ENCODE measurements at places on chromosomes 6 and 20.

- no peak for DNase-seq
Observed at GRCh38 chr6:39803872-39804271, 11.7 kb downstream of the DAAM2 start.

- DNase-seq: no peak
Observed at GRCh38 chr6:20271818-20272217, 59.5 kb upstream of the MBOAT1 start.

DNA sequence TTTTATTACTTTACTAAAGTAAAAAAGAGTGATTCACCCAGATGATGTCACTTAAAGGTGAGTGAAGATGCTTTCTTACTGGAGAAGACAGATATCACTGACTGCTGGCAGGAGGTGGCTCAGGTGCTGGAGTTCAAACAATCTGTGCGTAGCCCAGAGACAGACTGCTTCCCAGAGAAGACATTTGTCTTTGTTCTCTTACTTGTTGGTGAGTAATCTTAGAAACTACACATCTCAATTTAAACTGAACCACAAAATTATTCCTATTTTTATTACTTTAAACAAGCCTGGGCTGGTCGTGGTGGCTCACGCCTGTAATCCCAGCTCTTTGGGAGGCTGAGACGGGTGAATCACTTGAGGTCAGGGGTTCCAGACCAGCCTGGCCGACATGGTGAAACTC lies 92.2 kb downstream of the CEP162 start:
- DNase-seq: no peak

DNA sequence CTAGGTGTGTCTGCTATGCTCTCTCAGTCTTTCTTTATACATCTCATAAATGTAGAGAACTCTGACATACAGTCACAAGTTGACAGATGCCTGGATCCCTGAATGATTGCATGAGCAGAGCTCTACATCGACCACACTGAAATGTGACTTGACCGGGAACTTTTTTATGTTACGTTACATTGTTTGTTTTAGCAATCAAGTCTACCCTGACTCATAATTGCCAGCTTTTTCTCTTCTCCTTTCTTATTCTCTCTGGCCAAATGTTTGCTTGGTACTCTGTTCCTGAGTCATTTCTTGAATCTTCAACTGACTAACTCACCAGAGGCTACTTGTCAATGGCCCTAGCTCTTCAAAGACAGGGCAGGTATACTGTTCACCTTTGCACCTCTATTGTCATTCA lies 213.6 kb upstream of the DTNBP1 start:
- peak; percentile 13 for DNase-seq

DNA sequence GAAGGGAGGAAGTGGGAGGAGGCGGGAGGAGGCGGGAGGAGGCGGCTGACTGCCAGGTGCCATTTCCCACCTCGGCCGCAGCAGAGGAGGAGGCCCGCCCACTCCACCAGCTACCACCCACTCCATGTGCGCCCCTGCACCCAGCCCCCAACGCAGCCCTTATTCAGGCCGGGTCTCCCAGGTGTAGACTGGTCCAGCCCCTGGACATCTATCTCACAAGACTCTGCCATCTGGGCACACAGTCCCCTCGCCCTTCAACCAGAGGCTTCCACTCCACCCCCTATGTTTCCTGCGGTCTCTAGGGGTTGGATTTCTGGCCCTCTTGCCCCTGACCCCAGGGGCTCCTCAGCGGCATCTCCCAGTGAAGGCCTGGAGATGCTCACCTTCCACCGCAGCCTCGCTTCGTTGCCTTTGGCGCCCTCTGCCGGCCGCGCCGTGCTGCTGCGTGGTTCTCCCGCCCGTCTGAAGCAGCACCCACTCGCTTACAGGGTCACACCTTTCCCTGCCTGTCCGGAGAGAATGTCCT lies 32.6 kb upstream of the FAM83D start:
- DNase-seq: peak; percentile 31

DNA sequence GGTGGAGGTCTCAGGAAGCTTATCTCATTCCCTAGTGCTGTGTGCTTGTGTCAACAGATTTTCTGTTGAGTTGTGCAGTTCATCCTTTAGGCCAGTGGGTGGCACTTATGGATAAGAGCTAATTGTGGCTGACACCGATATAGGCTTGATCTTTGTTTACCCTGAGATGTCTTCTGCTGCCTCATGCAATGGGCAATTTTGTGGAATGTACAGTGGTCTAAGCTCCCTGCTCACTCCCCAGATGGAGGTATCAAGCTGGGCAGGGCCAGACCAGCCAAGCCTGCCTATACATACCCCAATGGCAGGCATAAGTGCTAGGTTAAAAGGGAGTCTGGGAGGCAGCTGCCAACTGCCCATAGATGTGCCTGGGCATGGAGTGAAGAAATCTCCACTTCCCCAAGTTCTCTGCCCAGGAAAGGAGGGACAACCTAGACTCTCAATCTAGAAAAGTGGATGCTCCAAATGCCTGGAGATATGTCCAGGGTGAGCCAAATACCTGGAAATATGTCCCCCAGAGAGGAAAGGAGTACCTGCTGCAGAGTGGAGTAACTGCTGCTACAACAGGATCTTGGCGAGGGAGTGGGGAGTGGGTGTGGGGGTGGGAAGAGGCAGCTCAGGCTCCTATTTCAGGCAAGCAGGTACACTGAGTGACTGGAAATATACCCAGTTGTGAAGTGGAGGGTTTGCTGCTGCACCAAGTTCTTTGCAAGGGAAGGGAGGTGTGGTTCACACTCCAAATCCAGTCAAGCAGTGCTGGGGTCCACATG lies 53.2 kb upstream of the ARG1 start:
- DNase-seq: peak; percentile 50

- DNase-seq: peak; percentile 33
Observed at GRCh38 chr6:13474360-13474759, 13.0 kb downstream of the GFOD1 start.

- no peak for DNase-seq
Observed at GRCh38 chr6:125804264-125804663, 13.5 kb downstream of the NCOA7 start.

DNA sequence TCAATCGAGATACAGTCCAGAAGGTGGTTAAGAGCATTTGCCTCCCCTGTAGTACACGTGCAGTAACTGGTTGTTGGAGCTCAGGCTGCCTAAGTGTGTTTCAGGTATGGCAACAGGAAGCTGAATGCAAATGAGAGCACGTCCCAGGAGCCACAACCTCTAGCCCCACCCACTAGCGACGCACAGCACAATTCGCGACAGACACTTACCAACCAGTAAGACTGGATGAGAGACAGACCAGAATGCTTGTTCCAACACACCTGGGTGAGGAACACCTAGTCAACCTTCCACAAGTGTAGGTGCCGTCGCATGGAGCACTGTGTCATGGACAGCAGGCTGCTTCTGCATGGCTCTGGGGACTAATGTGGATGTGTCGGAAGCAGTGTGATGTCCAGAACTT lies 7.2 kb upstream of the SERPINB1 start:
- DNase-seq: no peak

GRCh38 chr6:20991910-20992309 lies 457.7 kb downstream of the CDKAL1 start:
- DNase-seq: peak; percentile 25

DNA sequence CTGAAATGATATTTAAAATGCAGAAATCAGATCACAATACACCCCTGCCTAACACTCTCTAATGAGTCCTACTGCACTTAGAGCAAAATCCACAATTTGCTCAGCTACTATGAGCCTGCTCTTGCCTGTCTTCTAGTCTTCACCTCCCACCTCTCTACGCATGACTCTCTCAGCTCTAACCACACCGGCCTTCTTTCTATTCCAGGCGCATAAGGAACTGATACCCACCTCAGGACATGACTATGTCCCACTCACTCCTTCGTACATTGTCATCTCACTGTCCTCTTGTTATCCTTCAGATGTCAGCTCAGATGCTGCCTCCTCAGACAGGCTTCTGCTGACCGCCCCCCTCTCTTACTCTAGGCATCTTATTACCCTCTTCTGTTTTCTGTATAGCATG lies 201.0 kb upstream of the FLRT3 start:
- DNase-seq: no peak

GRCh38 chr20:45187693-45188092 lies 13.0 kb downstream of the PI3 start:
- no peak for DNase-seq

DNA sequence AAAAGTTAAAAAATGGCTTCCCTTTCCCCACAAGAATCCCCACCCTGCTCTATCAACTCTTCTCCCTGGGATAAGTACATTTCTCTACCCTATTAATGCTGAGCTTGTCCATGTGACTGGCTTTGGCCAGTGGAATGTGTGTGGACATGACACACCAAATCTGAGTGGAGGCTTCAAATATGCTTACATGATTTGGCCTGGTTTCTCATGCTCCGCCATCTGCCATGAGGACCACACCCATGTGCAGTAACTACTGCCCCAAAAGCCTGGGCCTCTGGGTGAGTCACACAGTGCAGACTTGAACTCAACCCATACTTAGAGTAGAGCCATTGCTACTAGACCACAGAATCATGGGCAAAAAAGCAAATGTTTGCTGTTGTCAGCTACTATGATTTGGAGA lies 65.4 kb downstream of the PRND start:
- peak; percentile 78 for DNase-seq

- no peak for DNase-seq
Observed at GRCh38 chr6:41641352-41641925, 3.2 kb downstream of the MDFI start.

- DNase-seq: no peak
Observed at GRCh38 chr6:11730641-11731040, 48.0 kb downstream of the ADTRP start.

DNA sequence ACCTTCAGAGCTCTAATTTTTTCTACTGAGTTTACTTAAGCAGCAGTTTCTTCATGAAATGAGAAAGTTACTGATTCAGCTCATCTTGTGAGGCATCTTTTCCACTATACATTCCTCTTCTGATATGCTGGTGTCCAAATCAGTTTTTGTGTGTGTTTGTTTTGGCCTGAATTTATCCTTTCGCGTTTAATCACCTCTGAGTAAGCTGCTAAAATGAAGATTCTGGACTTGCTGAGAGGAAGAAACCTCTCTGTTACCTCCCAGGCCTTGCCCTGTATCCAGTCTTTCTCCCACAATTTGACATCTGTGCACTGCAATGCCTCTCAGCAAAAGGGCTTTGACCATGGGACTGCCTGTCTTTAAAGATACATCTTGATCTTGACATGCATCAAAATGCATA lies 536.2 kb upstream of the NRSN1 start:
- no peak for DNase-seq

GRCh38 chr6:39696986-39697788 lies 28.0 kb downstream of the KIF6 start:
- no peak for DNase-seq

DNA sequence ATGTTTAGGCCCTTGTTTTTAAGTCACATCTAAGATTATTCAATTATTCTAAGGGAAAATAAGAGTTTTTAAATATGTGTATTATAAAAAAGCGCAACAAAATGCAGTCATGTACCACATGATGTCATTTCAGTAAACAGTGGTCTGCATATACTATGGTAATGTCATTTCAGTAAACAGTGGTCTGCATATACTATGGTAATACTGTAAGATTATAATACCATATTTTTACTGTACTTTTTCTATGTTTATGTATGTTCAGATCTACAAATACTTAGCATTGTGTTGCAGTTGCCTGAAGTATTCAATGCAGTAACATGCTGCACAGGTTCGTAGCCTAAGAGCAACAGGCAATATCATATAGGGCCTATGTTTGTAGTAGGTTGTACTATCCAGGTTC lies 21.4 kb downstream of the MEI4 start:
- DNase-seq: no peak

- DNase-seq: peak; percentile 83
Observed at GRCh38 chr20:46350201-46350985, 42.1 kb upstream of the CDH22 start.

GRCh38 chr6:37289931-37290330 lies 32.0 kb upstream of the TMEM217 start:
- DNase-seq: no peak

DNA sequence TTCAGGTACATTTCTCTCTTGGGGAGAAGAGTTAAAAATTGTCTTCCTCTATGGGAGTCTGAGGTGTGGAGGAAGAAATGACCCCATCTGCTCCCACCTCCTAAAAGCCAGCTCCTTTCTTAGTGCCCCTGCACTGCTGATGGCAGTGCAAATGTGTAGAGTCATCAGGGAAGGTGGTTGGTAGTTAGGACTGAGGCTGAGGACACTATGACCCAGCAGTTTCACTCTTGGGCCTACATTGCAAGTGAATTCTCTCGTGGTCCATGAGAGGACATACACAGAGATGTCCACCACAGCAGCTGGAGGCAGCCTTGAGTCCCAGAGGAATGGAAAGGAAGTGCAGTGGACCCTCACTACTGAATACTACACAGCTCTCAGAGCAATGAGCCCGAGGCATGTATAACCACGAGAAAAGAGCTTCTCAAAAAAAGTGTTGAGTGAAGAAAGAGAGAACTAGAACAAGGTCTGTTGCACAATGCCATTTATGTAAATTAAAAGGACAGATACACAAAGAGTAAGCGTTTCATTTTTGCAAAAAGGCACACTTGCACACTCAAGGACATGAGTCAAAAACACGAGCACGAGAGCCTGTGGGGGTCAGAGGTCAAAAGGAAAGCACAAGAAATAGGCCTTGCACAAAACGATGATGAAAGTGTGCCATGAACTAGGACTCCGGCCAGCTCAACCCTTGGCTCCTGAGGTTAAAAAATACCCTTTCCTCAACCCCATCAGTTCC lies 308.2 kb upstream of the PRND start:
- no peak for DNase-seq

GRCh38 chr6:66993272-66993671 lies 1286.2 kb upstream of the EYS start:
- DNase-seq: no peak

- DNase-seq: no peak
Observed at GRCh38 chr6:31462026-31462963, 35.6 kb upstream of the MICB start.

DNA sequence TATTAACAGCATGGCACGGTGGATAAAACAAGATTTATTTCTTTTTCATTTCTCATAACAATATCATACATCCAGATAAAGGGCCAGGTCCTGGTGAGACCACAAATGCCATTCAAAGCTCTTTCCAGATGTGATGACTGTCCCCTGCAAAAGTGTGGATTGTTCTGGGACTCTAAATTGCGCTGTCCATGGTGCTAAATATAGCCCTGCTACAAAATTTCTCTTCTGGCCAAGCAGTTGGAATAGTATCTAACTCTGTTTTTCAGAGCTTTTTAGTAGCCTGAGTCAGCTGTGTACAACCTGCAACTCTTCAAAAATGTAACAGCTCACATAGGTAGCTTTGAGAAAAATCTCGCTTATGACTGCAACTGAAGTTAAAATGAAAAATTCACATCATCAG lies 115.8 kb downstream of the MANEA start:
- no peak for DNase-seq

- no peak for DNase-seq
Observed at GRCh38 chr20:45965169-45966002, 6.6 kb downstream of the ZNF335 start.

- DNase-seq: peak; percentile 54
Observed at GRCh38 chr20:10861090-10861489, 187.3 kb upstream of the JAG1 start.

- no peak for DNase-seq
Observed at GRCh38 chr20:51378171-51378928, 164.2 kb downstream of the NFATC2 start.

- DNase-seq: no peak
Observed at GRCh38 chr6:45687570-45687969, 309.8 kb upstream of the SUPT3H start.

- no peak for DNase-seq
Observed at GRCh38 chr6:164286011-164286410, 871.5 kb downstream of the QKI start.

All from AG10803 (cell line).